ENCODE measurements at places on chromosomes 16 and 17. TPM values are rescaled to one million over a fixed set of nuclear protein-coding genes. Genes with fewer than 3 reads are reported as not detected.

DNA sequence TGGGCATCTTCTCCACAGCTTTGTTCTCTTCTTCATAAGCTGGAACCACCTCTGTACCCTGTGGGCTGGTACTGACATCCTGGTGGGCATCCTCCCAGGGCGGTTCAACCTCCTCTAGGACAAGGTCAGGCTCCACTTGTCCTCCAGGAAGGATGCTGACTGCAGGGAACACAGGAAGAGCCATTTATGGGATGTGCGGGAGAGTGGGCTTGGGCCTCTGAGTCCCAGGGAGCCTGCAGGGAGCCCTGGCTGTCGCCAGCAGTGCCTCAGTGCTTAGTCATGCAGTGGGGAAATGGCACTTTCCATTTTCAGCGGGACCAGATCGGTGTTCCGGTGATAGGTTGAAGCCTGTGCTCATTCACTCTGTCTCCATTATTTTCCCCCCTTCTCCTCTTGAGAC, 20.5 kb downstream of the CNGB1 start:
- H3K4me3 ChIP-seq, result no peak overlapping the region
- DNase-seq, result no peak
- H3K27me3 ChIP-seq, result no peaks in the 10 kb centered on the region
- no peaks in the 10 kb centered on the region for H3K4me1 ChIP-seq
- H3K36me3 ChIP-seq, result no peaks in the 10 kb centered on the region

GRCh38 chr16:88554711-88555264, 15.4 kb upstream of the ZC3H18 start:
- H3K4me3 ChIP-seq, result no peak overlapping the region
- H3K36me3 ChIP-seq, result no peaks in the 10 kb centered on the region
- H3K27ac ChIP-seq, result no peak overlapping the region
- no peak for DNase-seq
- no peaks in the 10 kb centered on the region for H3K4me1 ChIP-seq

DNA sequence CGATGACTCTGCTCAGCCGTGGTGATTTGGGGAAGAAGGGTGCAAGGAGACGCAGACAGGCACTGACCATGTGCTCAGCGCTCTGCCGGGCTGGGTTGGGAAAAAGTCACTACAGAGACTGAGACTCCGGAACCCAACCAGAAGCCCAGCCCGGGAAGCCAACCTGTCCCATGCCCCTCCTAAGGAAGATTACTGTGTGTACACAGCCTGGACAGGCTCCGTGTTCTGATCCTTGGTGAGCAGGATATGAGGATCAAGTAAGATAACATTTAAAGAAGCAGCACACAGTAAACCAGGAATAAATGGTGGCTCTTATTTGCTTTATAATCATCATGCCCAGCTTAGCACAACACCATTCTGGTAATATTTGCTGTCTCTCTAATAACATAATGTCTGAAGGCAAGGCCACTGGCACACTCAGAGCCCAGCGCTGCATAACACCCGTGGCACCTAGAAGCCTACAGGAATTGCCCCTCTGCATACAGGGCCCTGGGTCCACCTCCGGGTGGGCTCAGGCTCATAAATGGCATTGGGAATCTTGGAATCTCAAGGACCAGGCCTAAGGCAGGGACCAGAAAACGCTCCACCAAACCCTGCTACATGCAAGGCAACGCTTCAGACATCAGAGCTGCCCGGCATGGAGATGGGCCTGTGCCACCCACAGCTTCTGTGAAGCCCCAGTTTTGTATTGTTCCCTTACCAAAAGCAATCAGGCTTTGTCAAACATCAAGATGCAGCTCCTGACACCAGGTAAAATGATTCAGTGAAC, 113.5 kb downstream of the DYNLRB2 start:
- H3K4me1 ChIP-seq, result no peaks in the 10 kb centered on the region
- H3K27me3 ChIP-seq, result no peaks in the 10 kb centered on the region
- DNase-seq, result no peak

GRCh38 chr16:87461466-87461991, 31.3 kb downstream of the ZCCHC14 start:
- DNase-seq, result peak; percentile 33
- H3K27me3 ChIP-seq, result no peaks in the 10 kb centered on the region
- H3K36me3 ChIP-seq, result peaks cover 5% of the 10 kb centered on the region
- H3K27ac ChIP-seq, result peak overlapping the region; percentile 13

DNA sequence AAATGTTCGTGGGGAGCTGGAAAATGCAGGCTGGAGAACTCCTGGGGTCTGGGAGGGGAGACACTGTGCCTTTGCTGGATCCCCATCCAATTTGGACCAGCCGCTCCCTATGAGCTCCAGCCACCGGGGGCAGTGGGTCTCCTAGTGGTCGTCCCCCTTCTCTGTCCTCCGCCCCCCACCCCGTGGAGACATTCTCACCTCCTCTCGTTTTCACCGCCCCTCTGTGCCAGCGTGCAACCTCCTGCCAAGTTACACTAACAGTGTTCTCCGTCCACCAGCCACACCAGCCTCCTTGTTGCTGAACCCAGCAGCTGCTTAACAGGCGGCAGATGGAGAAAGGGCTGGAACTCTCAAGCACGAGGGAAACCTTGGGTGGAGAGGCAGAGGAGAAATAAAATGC, 67.4 kb upstream of the SOX9 start:
- no peaks in the 10 kb centered on the region for H3K4me1 ChIP-seq
- H3K27me3 ChIP-seq, result no peaks in the 10 kb centered on the region
- no peak for DNase-seq
- H3K4me3 ChIP-seq, result no peak overlapping the region

GRCh38 chr17:27873211-27873610, 20.0 kb downstream of the LYRM9 start:
- H3K36me3 ChIP-seq, result no peaks in the 10 kb centered on the region
- no peak overlapping the region for H3K27ac ChIP-seq
- H3K4me1 ChIP-seq, result no peaks in the 10 kb centered on the region
- no peak for DNase-seq
- no peak overlapping the region for H3K4me3 ChIP-seq
- no peaks in the 10 kb centered on the region for H3K27me3 ChIP-seq

DNA sequence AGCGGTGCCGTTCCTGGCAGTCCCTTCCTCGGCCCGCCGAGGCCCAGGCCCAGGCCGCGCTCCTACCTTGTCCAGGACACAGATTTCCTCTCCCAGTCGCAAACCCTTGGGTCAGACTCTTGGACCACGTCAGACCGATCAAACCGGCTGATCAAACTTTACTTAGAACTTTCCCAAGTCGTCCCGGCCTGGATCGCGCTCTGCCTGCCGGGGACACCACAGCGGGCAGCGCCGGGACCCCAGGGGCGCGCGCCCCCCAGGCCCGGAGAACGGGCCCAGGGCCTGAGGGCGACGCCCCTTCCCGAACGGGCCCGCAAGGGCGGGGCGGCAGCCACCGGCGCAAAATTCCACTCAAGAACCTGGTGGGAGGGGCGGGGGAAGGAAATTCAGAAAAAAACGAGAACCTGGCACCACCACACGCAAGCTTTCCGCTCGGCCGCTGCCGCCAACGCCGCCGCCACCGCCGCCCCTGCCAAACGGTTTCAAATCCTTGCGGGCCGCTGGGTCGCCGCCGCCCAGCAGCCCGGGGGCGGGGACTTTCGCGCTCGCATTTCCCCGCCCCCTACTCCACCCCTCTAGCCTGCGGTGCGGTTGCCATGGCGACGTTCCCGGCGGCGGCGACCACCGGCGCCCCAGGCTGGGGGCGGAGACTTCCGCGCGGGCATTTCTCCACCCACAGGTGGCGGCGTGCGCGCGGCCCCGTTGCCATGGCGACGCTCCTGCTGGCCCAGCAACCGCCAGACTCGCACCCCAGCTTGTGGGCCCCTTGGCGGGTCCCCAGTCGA, at the start of gene CEP112:
TSS of gene CEP112 (minus strand) at position 541 of the 785 bp plus-strand sequence.
- no peaks in the 10 kb centered on the region for H3K36me3 ChIP-seq
- no peaks in the 10 kb centered on the region for H3K27me3 ChIP-seq
- H3K27ac ChIP-seq, result peak within 1 kb of the TSS; percentile 33
- peak; percentile 54 for DNase-seq
- H3K4me1 ChIP-seq, result peaks cover 2% of the 10 kb centered on the region

- no peak for DNase-seq
- H3K4me3 ChIP-seq, result peak overlapping the region; percentile 98
- H3K27ac ChIP-seq, result peak overlapping the region; percentile 96
Measured at GRCh38 chr17:77089124-77089490, 51.7 kb upstream of the SEC14L1 start.

- no peaks in the 10 kb centered on the region for H3K36me3 ChIP-seq
- no peak for DNase-seq
- no peaks in the 10 kb centered on the region for H3K27me3 ChIP-seq
- H3K4me1 ChIP-seq, result no peaks in the 10 kb centered on the region
Measured at GRCh38 chr16:69094501-69094900, 11.0 kb upstream of the HAS3 start.

GRCh38 chr17:82599674-82600661, 48.3 kb downstream of the WDR45B start:
- DNase-seq, result no peak
- no peaks in the 10 kb centered on the region for H3K27me3 ChIP-seq
- H3K4me1 ChIP-seq, result no peaks in the 10 kb centered on the region
- no peak overlapping the region for H3K27ac ChIP-seq

GRCh38 chr16:85945424-85945751, 46.4 kb downstream of the IRF8 start:
- no peaks in the 10 kb centered on the region for H3K27me3 ChIP-seq
- H3K27ac ChIP-seq, result no peak overlapping the region
- no peak overlapping the region for H3K4me3 ChIP-seq
- no peaks in the 10 kb centered on the region for H3K4me1 ChIP-seq

DNA sequence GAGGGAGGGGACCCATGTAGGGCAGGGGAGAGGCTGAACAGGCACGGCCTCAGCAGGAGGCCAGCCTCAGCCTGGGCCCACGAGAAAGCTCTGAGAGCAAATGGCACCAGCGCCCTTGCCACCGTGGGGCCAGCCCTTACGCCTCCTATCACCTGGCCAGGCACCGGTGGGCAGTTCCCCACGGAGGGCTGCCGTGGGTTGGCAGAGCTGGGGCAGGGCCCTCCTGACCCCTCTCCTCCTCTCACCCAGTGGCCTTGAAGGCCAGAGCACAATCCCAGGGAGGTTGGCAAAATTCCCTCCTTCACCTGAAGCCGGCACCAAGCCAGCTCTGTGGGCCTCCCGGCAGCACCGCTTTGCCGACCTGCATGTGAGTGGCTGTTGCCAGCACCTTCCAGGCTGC, 53.1 kb upstream of the ENPP7 start:
- H3K4me3 ChIP-seq, result no peak overlapping the region
- no peak for DNase-seq
- no peak overlapping the region for H3K27ac ChIP-seq
- no peaks in the 10 kb centered on the region for H3K27me3 ChIP-seq

- H3K4me3 ChIP-seq, result no peak overlapping the region
- no peak for DNase-seq
- no peaks in the 10 kb centered on the region for H3K4me1 ChIP-seq
- H3K36me3 ChIP-seq, result no peaks in the 10 kb centered on the region
Measured at GRCh38 chr16:55039511-55039910, 108.8 kb downstream of the IRX5 start.

DNA sequence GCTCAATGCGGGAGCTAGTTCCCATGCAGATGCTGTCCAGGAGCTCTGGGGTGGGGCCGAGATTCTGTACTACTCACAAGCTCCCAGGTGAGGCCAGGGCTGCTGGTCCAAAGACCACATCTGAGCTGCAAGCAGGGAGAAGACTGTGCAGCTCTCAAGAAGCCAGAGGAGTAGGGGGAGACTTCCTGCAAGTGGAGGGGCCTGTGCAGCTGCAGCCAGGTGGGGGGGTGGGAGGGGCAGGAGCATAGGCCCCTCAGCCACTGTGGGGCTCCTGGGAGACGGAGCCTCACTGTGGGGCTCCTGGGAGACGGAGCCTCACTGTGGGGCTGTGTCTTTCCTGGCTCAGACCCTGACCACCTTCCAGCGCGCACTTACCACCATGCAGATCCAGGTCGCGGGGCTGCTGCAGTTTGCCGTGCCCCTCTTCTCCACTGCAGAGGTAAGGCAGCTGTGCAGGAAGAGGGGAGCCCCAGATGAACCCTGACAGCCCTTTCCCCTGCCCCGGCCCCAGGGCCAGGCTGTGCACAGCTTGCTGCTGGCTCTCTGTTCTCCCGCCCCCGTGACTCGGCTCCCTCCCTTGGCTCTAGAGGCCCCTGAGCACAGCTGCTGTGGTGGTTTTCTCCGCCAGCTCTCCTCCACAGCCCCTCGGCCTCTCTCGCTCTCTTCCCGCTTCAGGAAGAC, 24.3 kb upstream of the DNAI2 start:
- no peak for DNase-seq
- H3K36me3 ChIP-seq, result no peaks in the 10 kb centered on the region
- H3K27me3 ChIP-seq, result no peaks in the 10 kb centered on the region
- H3K27ac ChIP-seq, result no peak overlapping the region

Gene BOLA2
- polyA plus RNA-seq, result 15.1 TPM

Gene FOXC2
- 1.5 TPM for polyA plus RNA-seq

Gene CYBA
- polyA plus RNA-seq, result 30.8 TPM

Gene SLC38A8
- polyA plus RNA-seq, result not detected

Gene PIMREG
- polyA plus RNA-seq, result 6.5 TPM

Gene FA2H
- not detected for polyA plus RNA-seq

Gene HES7
- polyA plus RNA-seq, result not detected

Gene EFCAB13
- polyA plus RNA-seq, result 1.3 TPM

Gene PLLP
- polyA plus RNA-seq, result 0.05 TPM

Measured in fibroblast of lung (primary cell).